H4 (cell line): ENCODE measurements at places on chromosomes 3 and 15. TPM values are rescaled to one million over a fixed set of nuclear protein-coding genes. Genes with fewer than 3 reads are reported as not detected.

EFCC1 gene
- total RNA-seq: 0.27 and 1.2 TPM in 2 replicates

ZIC1 gene
- 20.8 and 34.1 TPM in 2 replicates for total RNA-seq

GRCh38 chr15:58473724-58474123, 41.9 kb downstream of the LIPC start:
- DNase-seq: peak; percentile 68

GRCh38 chr3:49132437-49133225, at the start of gene LAMB2:
TSS of gene LAMB2 (minus strand) at chr3:49133050. CDS start at chr3:49132867, 183 bp downstream.
- peak; percentile 42 for DNase-seq

- DNase-seq: no peak
Observed at GRCh38 chr3:127033171-127033570, 50.3 kb downstream of the PLXNA1 start.

- DNase-seq: no peak
Observed at GRCh38 chr3:15040844-15041243, 24.3 kb downstream of the MRPS25 start.

DNA sequence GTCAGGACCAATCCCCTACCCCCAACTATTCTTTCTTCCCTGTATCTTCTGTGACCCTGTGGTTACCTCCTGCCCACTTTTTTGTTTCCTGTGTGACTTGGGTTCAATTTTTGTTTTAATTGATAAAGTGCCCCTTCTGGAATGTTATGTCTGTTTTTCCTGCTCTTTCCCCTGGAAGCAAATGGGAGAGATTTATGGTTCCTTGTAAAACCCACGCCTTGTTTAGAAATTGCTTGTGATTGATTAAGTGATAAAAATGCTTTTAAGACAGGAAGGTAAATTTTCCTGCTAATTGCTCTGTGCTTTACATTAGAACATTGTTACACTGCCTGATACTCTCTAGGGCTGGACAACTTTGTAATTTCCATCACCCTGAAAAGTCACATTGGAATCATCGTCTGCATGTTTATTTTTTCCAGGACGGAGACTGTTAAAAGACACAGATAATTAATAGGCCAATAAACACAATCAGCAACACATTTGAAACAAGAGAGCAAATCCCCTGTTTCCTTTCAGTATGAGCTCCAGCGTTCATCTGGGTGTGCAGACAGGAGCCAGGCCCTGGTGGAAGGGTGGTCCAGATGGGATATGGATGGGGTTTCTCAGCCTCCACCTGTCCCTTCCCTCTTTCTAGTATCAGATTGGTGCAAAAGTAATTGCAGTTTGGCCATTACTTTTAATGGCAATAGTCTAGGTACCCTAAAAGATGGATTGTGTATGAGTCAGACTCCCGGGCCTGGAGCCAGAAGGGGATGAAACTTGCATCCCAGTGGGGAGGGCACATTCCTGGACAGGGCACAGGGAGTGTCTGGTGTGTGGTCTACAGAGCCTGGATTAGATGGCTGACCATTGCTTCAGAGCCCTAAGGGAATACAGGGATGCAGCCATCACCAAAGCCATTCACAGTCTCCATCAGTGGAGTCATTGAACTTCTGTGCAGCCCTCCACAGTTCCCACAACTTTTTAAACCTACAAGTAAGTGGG, 58.1 kb upstream of the AGBL1 start:
- DNase-seq: peak; percentile 60

DNA sequence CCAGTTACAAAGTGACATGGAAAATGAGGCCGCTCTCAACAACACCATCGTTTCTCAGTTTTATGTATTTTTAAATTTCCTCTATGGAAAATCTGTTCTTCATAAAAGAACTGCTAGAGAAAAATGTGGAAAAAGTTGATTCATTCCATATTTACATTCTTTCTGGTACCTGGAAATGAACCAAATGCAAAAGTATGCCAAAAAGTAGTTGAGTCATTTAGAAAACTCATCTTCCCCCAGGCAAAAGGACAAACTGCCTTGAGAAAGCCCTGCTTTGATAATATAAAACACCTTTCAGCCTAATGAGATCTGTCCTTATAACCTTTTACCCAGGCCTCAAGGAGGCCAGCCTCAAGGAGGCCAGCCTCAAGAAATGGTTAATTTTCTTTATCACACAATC, 283.0 kb upstream of the VEPH1 start:
- DNase-seq: no peak
